ENCODE measurements at places on chromosomes 11 and 22.

DNA sequence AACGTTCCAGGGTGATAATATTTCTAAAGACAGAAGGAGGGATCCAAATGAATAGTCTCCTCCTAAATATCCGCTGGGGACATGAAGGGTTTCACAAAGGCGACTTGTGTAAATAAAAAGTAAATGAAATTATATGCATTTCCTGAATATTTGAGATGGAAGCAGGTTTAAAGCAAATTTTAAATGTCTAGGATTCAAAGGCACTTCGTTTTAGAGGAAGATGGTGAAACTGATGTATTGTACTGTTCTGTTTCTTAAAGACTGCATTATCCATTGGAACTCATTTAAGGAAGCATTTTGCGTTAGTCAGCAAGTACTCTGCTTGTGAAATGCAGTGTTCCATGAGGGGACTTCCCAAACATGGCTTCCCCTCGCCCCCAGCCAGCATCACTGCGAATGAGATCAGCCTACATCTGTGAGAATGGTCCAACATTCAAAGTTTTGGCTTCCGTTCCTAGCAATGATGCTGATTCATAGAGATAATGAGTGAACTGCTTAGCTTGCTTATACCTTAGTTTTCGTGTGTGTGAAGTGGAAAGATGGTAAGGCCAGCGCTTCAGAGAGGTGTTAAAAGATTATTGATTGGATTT is 1.5 kb downstream of the RAB39A start:
- DNase-seq: no peak

DNA sequence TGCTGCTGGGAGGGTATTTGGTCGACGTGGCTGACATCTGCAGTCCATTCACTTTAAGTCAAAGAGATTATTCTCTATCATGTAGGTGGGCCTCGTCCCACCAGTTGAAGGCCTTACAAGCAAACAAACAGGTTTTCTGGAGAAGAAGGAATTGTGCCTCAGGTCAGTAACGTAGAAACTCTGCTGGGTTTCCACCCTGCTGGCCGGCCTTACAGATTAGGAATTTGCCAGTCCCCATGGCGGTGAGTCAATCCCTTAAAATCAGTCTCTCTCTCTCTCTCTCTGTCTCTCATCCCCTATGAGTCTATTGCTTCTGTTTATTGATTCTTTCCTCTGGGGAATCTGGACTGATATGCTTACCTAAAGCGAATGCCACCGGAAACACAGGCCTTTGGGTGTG is 75.4 kb upstream of the FGF3 start:
- no peak for DNase-seq

- no peak for DNase-seq
Measured at GRCh38 chr11:36452961-36453360, 57.1 kb downstream of the TRAF6 start.

GRCh38 chr11:108713076-108713790 is 48.4 kb downstream of the DDX10 start:
- no peak for DNase-seq

- DNase-seq: no peak
Measured at GRCh38 chr22:44229809-44230208, 49.1 kb downstream of the PARVG start.

DNA sequence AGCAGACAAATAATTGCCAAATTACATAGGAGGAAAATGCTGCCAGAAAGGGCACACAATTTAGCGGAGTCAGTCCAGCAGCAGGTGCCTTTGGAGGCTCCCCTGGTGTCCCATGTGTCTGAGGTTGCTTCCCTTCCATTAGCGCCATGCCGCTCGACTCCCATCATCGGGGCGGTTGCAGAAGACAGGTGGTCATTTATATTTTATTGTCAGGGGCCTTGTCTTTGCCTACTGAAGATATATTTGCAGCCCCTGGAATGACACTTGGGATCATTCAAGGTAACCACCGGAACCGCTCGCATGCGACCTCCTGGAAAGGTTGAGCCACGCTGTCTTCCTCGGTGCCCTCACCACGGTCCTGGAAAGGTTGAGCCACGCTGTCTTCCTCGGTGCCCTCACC is 298.3 kb downstream of the TBC1D22A start:
- DNase-seq: no peak

GRCh38 chr11:123314972-123315371 is 115.1 kb upstream of the GRAMD1B start:
- no peak for DNase-seq

DNA sequence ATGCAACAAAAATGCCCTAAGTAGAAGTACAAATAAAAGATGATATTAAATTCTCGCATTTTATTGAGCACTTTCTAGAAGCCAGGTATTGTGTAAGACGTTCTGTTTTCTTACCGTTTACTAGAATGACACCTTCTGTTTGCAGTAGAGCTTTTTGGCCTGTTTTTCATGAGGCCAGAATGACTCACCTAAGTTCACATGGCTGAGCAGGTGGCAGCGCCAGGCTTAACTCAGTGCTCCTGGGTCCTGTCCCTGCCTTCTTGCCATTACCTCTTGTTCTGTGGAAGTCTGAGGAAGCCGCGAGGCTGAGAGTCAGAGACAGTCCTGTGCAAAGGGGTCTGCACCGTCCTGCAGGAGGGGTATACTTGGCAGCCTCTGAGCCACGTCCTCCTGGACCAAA is 113.8 kb downstream of the ATXN10 start:
- no peak for DNase-seq

GRCh38 chr11:28400331-28401100 is 292.3 kb downstream of the METTL15 start:
- DNase-seq: no peak

DNA sequence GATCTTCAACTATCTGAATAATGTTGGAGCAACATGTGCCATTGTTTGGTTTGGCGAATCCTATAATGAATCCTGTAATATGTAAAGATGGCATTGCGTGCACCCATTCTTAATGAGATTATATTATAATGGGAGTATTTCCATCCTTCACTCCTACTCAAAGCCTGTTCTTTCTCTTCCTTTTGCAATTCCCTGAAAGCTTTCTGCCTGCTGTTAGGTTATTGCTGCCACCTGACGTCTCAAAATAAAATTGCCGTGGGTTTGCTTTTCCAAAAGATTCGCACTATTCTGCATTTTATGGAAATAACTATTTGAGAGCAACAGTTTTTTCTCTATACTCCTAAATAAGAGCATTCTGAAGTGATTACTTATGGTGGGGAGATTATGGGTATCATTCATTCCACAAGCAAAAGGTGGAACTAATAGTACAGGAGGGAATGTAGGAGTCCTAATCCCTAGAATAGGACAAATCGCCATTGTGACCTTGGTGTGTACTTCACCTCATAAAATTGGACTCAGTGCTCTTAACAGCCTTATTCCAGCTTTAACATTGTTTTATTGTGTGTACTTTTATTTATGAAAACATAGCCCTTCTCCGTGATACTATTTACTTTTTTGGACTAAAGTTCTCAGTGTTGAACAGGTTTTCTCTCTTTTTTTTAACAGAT is 69.6 kb upstream of the ALKBH3 start:
- no peak for DNase-seq

DNA sequence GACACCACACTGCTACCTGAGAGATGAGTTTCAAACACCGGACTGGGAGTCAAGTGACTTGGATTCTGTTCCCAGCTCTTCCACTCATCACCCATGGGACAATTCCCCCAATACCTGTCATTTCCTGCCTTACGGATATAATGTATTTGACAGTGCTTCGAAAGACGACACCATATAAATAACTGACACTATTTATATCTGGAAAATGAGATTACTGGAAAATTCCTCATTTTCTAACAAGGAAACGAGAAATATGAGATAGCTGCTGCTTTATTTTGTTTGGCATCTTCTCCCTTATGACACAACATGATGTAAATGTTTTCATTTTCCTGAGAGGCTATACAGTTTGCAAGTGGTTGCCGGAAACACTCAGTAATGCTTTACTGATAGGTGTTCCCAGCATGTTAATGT is 8.6 kb downstream of the HSCB start:
- DNase-seq: no peak

- DNase-seq: no peak
Measured at GRCh38 chr11:3613998-3614741, 27.6 kb downstream of the ART5 start.

DNA sequence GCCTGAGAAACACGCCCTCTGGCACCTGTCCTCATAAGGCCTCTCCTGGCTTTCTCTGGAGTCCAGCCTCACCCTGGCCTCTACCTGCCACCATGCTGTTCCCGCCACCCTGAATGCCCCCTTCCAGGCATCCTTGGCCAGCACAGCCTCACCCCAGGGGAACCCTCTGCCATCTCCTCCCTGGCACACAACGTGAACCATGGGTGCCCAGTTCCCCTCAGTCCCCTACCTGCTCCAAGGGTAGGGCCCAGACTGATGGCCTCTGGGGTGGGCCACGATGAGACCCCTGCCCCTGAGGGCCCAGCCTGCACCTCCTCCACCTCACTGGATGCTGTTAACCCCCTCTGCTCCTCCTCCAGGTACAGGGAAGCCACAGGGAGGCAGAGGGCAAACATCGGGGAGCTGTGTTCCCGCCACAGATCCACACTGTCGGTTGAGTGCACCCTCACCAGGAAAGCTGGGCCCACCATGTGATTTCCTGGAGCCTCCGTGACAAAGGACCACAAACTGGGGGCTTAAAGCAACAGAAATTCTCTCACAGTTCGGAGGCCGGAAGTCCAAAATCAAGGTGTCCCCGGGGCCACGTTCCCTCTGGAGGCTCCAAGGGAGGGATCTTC is 169.6 kb downstream of the BRD1 start:
- DNase-seq: no peak

DNA sequence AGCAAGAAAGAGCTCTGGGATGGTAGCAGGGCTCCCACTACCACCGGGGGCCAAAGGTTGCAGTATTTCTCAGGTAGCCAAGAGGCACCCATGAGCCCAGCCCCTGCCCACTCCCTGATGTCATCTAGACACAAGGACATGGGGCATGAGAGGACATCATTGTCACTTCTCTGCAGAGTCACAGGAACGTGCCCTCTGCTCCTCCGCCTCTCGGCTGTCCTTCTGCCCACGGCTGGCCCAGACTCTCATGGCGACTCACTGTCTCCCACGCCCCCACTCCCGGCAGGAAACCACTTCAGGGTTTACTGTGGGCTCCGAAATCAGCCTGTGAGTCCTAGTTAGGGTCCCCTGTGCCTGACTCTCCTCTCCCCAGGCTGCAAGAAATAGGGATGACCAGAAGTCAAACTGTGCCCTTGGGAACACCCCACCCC is 1.8 kb upstream of the GAL start:
- no peak for DNase-seq

GRCh38 chr22:19043121-19044085 is 78.8 kb downstream of the DGCR2 start:
- no peak for DNase-seq

DNA sequence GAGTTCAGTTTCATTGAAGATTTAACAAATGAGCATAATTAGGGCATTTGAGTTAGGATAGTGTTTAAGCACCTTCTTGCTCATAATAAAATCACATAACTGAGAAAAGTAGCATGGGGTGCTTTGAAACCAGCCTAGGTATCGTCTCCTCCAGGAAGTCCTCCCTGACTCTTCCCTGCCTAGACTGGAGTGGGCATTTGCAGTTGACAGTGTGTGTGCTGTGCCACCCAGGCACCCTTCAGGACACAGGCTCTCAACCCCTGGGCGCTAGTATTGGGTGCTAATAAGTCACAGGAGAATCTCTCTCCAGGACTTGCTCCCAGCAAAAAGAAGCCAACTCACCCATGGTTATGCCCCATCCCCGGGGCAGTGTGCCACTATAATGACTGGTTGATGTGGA is 584.1 kb downstream of the INSC start:
- no peak for DNase-seq

DNA sequence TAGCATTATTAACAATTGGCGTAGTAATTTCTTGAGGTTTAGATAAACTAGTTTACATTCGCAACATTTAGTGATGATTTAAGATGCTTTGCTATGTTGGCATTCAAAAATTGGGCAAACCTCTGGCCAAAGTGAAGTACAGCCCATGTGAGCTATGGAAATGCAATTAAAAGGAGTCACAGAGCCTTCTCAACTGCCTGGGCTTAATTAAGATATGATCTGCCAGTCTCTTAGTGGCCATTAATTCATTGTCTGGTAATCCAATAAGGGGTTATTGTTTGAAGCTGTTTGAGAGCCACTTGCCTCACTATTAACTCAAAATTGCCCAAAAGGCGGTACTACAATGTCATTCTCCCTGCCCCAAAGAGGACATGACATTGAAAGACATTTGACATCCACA is 608.9 kb downstream of the NTM start:
- DNase-seq: no peak

DNA sequence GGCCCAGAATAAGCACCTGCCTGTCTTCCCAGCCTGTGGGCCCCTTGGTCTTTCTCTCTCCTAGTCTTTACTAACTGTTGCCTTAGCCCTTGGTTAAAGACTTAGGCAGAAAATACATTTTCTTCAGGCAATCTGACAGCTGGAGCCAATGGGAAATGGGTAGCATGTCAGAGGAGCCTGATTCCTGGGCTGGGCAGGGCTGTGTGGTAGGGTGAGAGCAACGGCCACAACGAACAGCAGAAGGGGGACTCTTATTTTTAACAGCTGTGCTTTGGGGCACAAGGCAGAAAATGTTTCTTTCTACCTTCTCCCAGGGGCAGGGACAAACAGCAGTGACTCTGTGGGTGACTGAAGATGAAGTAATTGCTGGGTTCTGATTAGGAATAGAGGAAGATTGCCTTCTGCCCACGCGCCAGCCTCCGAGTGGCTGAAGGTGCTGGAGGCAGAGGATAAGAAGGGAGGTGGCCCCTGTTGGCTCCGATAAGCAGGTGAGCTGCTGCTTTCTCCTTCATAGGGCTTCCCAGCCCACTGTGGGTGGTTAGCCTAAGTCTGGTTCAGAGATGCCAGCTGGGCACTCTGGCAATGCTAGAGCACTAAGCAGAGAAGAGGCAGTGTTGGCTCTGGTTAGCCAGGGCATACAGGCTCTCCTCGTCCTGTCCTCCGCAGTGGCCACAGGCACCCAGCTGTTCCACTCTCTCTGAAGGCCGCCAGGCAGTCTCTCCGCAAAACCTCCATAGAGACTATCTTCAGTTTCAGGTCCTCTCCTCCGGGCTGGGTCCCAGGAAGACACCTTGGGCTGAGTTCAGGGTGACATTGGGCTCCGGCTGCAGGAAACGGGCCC is 1.5 kb downstream of the YPEL4 start:
- DNase-seq: no peak

- DNase-seq: no peak
Measured at GRCh38 chr11:117172724-117173421, 5.7 kb upstream of the SIDT2 start.

GRCh38 chr11:117444711-117445658 is 117.3 kb downstream of the CEP164 start:
- DNase-seq: no peak

DNA sequence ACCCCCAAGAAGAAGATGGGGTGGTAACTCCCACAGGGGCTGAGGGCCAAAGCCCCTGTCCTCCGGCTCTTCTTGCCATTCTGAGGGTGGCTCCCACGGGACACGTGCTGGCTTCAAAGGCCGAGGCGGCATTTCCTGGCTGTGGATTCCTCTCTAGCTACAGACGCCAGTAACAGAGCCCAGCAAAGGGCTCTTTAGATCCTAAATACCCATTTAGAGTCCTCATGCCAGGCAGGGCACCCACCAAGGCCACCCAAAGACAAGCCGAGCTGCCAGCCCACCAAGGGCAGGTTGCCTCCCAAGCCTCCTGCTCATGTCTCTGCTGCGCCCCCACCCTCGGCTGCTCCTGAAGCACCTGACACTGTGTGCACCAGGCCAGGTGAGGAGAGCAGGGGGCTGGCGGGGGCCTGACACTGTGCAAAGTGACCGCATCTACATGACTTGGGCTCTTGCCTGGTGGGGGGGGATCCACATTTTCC is 5.7 kb downstream of the LRFN4 start:
- no peak for DNase-seq

- DNase-seq: no peak
Measured at GRCh38 chr22:47476231-47476630, 713.8 kb downstream of the TBC1D22A start.

GRCh38 chr22:30048681-30049080 is 31.6 kb upstream of the HORMAD2 start:
- DNase-seq: no peak
